ENCODE measurements at places on chromosomes 1 and 21.

GRCh38 chr1:234989019-234989418 lies 139.6 kb downstream of the TOMM20 start:
- no peak for DNase-seq

DNA sequence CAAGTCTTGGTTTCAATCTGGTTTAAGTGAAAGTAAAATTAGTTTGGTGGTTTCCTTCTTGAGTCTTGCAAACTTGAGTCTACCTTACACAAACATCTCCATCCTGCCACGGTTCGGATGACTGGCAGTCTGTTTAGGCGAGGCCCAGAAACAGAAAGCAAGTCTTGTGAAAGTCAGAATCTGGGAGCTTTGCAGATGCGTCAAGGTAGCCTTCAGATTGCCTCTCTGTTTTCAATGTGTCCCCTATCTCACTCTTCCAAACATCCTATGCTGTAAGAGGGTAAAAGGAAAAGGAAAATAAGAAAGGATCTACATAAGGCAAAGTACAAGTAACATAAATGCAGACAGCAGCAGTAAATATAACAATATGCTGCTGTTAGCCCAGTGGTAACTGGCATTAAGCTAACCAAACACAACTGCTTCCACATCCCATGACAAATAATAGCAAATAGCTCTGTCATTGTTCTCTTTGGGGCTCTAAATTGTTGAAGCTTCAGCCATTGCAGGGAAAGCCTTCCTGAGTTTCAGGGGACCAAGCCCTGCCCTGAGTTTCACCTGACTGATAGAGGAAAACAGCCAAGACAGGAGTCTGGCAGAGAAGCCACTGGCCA lies 26.2 kb upstream of the C1orf105 start:
- peak; percentile 26 for DNase-seq

GRCh38 chr1:1432951-1433803 lies 2.3 kb upstream of the VWA1 start:
- no peak for DNase-seq

DNA sequence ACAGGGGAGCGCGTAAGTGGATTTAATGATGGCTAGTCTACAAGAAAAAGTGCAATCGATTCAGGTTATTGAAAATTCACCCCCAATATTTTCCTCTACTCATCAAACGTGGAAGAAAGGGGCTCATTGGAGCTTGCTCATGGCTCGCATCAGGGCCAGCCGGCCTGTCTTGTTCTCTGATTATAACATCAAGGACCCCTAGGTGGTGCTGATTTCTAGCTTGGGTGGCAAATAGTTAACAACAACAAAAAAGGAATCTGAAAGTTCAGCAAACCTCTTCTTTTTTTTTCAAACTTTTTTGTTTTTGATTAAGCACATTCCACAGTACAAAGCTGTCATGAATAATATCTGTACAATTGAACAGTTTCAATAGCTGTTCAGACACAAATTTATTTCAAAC lies 35.8 kb upstream of the SOD1 start:
- no peak for DNase-seq

GRCh38 chr1:91335603-91336002 lies 69.0 kb downstream of the HFM1 start:
- DNase-seq = no peak

- no peak for DNase-seq
These were observed 9.4 kb downstream of the FCAMR start for GRCh38 chr1:206960676-206961386.

DNA sequence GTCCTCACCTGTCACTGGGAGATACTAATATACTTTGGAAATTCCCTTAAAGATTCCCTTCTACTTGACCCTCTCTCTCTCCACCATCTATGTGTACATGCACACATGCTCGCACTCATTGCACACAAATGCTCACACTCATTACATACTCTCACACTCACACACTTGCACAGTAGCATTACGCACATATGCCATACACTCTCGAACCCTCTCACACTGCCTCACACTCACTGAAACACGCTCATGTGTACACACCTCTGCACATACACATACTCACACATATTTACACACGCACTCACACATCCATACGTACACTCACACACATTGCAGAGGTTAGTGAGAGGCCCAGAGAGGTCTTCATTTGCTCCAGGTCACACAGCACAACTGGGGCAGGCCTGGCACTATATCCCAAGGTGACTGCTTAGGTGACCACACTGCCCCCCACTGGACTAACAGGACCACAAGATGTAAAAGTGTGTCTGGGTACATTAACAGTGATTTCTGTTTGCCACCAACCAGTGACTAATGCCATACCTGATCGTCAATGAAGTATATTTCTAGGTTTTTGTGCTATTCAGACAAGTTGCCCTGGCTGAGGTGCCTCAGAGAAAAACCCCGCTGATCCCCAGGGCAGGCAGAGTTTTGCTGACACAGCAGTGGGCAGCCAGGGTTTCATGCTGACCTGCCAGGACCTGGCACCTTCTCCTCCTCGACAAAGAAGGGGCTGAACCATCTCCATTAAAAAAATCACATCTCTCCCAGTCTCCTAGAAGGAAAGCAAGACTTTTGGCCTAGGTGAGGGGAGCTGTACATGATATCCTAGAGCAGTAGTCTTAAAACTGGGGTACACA lies 28.5 kb upstream of the CAMK1G start:
- DNase-seq = no peak

GRCh38 chr1:170196490-170197236 lies 50.9 kb downstream of the NTMT2 start:
- no peak for DNase-seq

- no peak for DNase-seq
These were observed 104.2 kb downstream of the ETS2 start for GRCh38 chr21:38909929-38910328.

GRCh38 chr1:23742670-23743286 lies 493 bp upstream of the ELOA start:
- DNase-seq = no peak

GRCh38 chr1:85473390-85473789 lies 8.4 kb upstream of the DDAH1 start:
- no peak for DNase-seq

- no peak for DNase-seq
These were observed 6.7 kb upstream of the SLC19A1 start for GRCh38 chr21:45548711-45549491.

DNA sequence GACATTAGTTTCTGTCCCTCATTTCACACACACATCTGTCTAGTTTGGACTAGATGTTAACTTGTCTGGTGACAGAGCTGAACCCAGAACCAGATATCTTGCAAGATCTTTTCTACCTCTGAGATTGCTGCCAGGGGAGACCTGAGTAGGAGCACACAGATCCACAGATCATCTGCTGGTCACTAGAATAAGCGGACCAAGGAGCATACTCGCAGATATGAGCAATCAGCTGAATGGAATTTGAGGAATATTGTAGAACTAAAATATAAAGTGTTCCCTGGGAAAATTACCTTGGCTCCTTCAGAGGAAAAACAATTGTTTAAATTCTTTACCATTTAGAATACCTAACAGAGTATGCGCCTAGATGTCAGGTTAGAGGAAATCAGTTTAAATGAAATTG lies 90.7 kb downstream of the TNFSF18 start:
- no peak for DNase-seq

DNA sequence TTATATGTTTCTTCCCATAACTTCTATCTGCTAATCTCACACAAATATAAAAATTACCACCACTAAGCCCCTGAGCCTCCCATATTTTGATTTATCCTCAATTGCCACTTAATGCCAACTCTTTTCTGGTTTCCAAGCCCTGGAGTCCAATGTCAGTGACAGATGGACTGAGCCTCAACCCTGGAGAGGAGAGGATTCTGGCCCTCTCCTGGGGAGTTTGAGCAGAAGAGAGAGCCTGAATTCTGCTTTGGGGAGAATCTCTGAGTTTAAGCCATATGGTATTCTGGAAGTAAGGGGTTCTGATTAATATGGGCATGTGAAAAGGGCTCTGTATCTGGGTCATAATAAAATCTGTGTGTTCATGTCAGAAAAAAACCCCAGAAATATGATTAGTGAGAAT lies 8.5 kb downstream of the CADM3 start:
- DNase-seq = no peak

- DNase-seq = peak; percentile 69
These were observed 4.8 kb upstream of the CRYBG2 start for GRCh38 chr1:26358411-26359384.

DNA sequence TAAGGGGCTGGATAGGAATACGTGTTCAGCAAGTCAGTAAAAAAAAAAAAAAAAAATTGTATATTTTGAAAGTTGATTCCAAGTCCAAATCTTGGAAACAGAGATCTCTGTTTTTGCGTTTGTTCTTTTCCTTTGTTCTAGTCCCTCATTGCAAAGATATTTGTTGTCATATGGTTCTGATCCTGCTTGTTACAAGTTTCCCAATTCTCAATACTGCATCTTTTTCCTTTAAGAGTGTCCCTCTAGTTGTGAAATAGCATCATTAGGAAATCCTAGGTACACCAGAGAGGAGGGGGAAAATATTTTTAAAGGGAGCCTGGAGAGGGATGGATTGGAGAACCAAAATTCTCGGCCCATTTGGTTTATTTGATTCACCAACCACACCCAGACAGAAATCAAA lies 152.2 kb upstream of the C1orf105 start:
- no peak for DNase-seq

GRCh38 chr21:39630191-39630591 lies 17.5 kb downstream of the B3GALT5 start:
- no peak for DNase-seq

DNA sequence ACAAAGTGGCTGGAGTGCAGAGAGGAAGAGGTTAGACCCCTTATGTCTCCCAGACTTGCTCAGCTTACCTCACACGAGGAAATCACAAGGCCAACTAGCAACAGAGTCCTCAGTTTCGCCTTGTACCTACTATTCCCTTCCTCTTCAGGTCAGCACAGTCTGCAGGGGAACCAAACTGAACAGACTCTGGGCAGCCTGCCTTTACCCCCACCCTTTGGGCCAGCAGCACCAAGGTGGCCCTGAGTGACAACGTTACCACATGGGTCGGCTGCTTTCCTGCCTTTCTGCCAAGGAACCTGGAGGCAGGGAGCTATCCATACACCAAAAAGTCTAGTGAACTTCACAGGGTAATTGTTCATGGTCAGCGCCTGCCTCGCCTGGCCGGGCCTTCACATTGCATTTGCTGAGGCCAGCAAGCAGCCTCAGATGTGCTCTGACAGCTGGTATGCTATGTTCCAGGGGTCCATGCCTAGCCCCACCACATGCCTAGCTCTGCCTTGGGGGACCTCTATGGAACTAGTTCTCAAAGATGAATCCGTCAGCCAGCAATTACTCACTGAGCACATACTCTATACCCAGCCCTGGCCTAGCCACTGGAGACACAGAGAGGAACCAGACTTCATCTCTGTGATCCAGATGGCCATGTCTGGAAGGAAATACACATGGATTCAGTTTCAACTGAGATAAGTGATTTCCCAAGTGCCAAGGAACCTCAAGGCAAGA lies 69.6 kb downstream of the DMAP1 start:
- no peak for DNase-seq

- DNase-seq = no peak
These were observed 14.9 kb downstream of the SLC45A3 start for GRCh38 chr1:205665201-205666045.

DNA sequence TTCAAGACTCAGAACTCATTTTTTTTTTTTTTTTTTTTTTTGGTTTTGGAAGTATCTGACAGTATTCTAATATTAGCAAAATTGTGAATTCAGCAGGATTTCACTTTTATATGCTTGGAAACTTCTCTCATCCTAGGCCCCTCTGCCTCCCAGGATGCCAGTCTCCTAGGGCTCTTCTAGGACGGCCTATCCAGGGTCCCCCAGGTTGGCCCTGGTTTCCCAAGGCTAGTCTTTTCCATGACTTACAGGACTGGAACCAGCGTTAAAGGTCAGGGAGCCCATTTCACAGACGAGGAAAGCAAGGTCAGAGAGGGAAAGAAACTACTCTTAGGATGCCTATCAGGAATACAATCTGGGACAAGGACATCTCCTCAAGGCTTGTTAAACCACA lies 412.5 kb downstream of the PTPRU start:
- DNase-seq = no peak

DNA sequence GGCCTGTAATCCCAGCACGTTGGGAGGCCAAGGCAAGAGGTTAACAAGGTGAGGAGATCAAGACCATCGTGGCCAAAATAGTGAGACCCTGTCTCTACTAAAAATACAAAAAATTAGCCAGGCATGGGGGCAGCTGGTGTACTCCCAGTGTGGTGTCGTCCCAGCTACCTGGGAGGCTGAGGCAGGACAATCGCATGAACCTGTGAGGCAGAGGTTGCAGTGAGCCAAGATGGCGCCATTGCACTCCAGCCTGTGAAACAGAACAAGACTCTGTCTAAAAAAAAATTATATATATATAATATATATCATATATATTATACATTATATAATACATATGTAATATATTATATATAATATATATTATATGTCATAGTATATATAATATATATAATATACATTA lies 249.2 kb upstream of the TPTE start:
- no peak for DNase-seq

DNA sequence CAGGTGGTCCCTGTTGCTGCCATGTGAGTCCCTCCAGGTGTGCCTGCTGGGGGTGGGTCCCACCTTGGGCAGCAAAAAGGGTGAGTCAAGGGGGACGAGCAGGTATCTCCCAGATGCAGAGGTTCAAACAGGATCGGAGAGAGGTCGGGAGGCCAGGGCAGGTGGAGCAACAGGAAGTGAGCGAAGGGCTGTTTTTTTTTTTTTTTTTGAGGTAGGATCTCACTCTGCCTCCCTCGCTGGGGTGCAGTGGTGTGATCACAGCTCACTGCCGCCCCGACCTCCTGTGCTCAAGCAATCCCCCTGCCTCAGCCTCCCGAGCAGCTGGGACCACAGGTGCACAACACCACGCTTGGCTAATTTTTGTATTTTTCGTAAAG lies 39.4 kb downstream of the SLC2A7 start:
- DNase-seq = no peak

- DNase-seq = no peak
These were observed 12.0 kb upstream of the KCNE2 start for GRCh38 chr21:34351786-34352241.

DNA sequence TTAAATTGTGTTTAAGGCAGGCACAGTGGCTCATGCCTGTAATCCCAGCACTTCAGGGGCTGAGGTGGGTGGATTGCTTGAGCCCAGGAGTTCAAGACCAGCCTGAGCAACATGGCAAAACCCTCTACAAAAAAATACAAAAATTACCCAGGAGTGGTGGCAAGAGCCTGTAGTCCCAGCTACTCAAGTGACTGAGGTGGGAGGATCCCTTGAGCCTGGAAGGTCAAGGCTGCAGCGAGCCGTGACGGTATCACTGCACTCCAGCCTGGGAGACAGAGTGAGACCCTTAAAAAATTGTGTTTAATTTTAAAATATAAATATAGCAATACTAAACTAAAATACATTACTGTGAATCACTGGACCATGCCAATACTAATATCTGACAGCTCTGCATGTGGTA lies 42.8 kb downstream of the SORT1 start:
- no peak for DNase-seq
